ENCODE measurements at places on chromosomes 1 and 21.
A peak's percentile ranks its signal among the peaks of the same experiment; 100 is the strongest.

GRCh38 chr1:228108742-228109072, 392 bp downstream of the MRPL55 start:
- no peak for DNase-seq

GRCh38 chr1:64934115-64934877, 32.1 kb downstream of the JAK1 start:
- no peak for DNase-seq

GRCh38 chr1:106526650-106527049, 529.8 kb upstream of the PRMT6 start:
- DNase-seq: no peak

- DNase-seq: no peak
Observed at GRCh38 chr21:45022736-45023135, 51.6 kb upstream of the ADARB1 start.

DNA sequence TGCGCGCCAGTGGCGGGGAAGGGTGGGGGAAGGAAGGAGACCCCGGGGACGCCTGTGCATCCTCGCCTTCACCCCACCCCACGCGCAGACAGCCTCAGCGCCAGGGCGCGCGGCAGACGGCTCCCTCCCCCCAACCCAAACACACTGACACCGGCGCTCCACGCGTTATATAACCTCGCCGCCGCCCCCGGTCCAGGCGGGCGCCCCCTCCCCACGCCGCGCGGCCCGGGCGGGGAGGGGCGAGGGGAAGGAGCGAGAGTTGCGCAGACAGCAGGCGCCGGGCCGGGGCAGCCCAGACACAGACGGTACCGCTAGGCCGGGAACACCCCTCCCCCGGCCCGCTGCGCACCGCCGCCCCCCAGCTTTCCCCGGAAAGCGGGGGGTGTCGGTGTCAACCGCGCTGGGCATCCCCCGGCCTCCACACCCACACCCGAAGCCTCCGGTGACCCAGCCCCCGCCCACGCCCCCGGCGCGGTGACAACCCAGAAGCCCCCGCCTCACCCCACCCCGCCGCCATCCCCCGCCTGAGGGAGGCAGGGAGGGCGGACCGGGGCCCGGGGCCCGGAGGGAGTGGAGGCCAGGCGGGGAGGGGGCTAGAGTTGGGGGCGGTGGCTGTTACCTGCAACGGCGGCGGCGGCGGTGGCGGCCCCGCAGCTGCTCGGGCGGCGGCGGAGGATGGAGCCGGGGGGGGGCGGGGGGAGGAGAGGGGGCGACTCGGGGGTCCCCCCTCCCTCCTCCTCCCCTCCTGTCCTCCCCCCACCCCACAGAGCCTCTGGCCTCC, 432 bp downstream of the AKT3 start:
- peak; percentile 71 for DNase-seq

DNA sequence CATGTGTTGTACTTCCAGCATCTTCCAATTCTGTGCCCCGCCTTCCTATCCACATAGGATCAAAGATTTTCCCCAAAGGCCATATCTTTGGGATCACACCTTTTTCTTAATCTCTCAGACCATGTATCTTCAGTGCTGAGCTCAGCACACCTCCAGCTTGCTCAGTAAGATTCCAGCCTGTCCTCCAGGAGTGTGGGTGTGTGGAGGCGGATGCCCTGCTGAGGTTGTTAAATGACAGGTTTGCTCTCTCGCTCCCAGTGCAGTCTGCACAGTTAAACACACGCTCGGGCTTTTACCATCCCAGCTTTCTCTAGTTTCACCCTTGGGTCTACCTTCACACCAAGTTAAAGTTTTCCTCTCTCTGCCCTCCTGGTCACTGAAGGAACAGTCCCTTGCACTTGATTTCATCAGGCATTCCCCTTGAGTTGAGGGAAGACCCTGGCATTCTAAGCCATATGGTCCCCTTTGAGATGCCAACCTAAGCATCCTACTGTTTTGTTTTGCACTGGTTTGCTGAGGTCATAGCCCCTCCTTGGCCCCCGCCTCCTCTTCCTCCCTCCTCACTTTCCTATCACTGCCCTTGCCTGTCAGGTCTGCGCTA, 13.7 kb downstream of the MYOG start:
- no peak for DNase-seq

- no peak for DNase-seq
Observed at GRCh38 chr21:37380349-37381323, 14.1 kb downstream of the DYRK1A start.

GRCh38 chr1:52738148-52738547, 11.9 kb downstream of the ZYG11B start:
- no peak for DNase-seq

GRCh38 chr1:54774820-54775498, 10.6 kb upstream of the PARS2 start:
- DNase-seq: no peak

DNA sequence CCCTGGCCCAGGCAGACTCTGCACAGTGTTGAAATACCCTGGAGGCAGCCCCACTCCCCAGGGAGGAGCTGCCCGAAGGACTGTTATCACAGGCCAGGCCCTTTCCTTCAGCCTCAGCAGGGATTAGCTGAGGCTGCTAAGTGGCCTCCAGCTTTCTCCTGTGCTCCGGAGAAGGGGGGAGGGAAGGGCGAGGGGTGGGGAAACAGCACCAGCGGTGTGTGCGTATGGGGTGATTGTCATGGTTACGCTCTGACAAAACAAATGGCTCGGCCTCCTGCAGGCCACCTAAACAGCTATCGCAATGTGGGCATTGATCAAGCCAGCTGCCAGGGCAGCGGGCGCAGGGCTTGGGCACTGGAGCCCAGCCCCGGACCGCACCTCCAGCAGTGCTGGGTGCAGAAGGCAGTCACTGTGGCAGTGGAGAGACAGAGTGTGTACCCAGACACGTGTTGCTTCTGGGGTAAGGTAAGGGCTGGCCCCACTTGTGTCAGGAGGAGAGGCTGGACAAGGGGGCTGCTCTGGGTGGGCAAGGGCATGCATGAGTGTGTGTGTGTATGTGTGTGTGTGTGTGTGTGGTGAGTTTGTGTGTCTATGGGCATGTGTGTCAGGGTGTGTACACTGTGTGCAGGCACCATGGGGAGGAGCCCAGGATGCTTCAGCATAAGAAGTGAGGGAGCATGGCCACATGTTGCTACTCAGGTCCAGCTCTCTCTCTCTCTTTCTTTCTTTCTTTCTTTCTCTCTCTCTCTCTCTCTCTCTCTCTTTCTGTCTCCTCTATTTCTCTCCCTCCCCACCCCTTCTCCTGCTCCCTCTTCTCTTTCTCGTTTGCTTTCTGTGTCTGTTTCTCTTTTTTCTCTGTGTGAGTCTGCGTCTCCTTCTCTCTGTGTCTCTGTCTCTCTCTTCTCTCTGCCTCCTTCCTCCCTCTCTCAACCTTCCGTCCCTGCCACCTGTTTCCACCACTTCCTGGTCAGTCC, at the start of gene VWA5B1:
Gene VWA5B1 (plus strand): TSS at position 252 of the 974 bp plus-strand sequence. CDS start 19,727 bp downstream, outside the sequence.
- DNase-seq: no peak

DNA sequence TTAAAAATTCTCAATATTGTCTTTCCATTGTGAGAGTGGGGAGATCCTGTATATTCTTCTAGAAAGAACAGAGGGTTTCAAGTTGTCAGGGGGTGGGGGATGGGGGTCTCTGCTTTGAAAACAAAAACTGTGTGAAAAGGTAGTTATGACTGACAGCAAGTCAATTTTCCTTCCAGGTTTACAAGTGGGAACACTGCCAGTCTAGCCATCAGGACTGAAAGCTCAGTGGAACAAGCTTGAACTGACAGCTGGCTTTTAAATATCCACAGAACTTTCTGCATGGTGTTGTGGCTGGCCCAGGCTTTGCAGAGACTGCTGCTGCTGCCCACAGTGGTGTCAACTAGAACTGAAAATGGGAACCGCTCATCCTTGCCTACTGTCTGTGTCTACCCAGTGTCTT, 162.6 kb downstream of the TNR start:
- no peak for DNase-seq

DNA sequence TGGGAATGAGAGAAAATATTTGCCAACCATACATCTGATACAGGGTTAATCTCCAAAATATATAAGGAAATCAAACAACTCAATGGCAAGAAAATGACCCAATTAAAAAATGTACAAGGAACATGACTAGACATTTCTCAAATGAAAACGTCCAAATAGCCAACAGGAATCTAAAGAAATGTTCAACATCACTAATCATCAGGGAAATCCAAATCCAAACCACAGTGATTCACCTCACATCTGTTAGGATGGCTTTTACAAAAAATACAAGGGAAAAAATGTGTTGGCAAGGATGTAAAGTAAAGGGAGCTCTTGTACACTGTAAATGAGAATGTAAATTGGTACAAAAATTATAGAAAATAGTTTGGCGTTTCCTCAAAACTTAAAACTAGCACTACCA, 54.7 kb upstream of the ZRANB2 start:
- no peak for DNase-seq

DNA sequence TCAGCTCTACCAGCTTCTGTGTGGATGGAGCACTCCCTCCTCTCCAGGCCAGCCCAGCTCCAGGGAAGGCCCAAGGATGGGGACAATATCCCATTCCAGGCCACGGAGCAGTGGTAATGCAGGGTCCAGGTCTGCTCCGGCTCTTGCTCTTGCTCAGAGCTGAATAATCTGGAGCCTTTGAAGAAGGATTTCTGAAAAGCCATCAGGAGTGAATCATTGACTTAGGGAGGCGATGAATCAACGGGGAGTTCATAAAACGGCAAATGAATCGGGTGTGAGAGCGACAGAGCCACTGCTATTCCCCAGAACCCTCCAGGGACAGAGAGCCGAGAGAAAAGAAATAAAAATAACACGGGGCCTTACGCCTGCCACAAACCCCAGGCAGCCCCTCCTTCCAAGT, 7.7 kb downstream of the POU3F1 start:
- DNase-seq: no peak

DNA sequence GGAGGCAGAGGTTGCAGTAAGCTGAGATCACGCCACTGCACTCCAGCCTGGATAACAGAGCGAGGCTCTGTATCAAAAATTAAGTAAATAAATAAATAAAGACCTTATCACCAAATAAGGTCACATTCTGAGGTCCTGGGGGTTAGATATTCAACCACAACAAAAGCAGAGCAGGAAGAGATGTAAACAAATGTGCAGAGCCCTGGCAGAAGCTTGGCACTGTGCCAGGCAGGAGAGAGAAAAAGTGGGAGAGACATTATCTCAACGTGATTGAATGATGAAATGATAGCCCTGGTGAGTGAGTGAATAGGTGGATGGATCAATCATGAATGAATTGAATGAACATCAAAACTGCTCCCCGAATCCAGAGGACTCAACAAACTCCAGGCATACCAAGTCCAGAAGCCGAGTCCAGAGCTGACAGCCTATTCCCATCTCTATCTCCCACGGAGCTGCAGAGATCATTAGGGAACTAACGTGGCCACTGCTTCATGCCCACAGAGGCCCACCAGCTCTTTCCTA, 150.7 kb downstream of the TOMM20 start:
- DNase-seq: no peak

GRCh38 chr1:101006553-101006952, 19.0 kb downstream of the DPH5 start:
- DNase-seq: no peak

GRCh38 chr1:116346943-116347673, 25.9 kb upstream of the ATP1A1 start:
- no peak for DNase-seq

GRCh38 chr1:232280910-232281309, 349.0 kb downstream of the SIPA1L2 start:
- no peak for DNase-seq

- no peak for DNase-seq
Observed at GRCh38 chr1:55867304-55867843, 652.2 kb upstream of the USP24 start.

All from activated CD8-positive, alpha-beta memory T cell treated with anti-CD3 and anti-CD28 coated beads for 4 hours (primary cell).